ENCODE measurements at places on chromosomes 2 and 18.

DNA sequence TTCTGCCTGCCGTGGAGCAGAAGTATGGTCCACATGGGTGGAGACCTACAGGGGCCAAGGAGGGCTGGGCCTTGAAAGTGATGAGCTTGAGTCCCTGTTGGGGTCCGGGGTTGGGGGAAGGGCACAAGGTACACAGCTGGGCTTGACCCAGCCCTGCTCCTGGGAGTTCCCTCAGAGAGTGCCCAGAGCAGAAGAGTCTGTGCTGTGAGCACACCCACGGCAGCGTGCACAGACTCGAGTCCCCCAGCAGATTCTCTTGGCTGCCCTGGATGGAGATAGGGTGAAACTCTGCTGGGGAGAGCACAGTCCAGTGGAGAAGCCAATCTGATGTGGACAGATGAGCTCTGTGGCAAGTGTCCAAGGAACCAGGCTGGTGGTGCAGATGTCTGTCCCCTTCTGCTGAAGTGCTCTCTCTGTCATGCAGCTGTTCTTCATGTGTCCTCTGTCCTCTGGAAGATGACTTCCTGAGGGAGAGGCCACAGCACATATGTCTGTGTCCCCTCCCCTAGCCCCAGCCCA lies 27.5 kb downstream of the INPP4A start:
- DNase-seq: no peak

DNA sequence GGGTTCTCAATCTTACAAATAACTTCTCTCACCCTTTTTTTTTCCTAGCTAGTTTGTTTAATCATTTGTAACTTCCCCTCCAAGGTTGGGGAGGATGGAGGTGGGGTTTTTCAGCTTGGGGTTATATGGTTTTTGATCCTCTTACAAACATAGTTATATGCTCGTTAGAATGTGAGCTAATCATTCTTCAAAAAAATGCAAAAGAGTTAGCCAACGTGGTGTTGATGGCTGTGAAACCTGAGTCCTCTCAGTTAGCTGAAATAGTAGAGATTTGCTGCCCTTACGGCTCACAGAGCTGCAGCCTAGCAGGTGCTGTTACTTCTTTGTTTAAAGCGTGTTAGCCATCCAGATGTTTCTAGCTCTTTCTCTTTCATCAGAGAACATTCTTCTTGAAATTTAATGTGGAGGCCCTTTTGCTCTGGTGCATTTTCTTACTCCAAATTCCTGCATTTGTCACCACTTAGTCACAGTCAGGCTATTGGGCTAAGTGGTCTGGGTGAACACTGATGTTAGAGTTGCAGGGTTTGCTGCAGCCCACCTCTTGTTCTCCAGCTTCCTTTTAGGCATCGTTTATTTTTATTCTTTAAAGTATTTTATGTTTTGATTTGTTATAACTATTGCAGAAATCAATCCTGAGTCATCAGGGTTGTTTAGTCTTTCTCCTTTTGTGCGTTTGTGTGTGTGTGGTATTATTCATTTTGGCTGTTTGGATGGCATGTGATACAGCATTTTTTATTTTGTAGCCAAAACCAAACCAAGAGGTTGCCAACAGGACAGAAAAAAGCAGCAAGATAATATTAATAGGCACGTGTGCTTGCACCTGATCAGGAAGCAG lies 41.1 kb downstream of the LIMS1 start:
- DNase-seq: peak; percentile 89

- DNase-seq: peak; percentile 54
Measured at GRCh38 chr2:179235463-179236108, 29.0 kb downstream of the SESTD1 start.

DNA sequence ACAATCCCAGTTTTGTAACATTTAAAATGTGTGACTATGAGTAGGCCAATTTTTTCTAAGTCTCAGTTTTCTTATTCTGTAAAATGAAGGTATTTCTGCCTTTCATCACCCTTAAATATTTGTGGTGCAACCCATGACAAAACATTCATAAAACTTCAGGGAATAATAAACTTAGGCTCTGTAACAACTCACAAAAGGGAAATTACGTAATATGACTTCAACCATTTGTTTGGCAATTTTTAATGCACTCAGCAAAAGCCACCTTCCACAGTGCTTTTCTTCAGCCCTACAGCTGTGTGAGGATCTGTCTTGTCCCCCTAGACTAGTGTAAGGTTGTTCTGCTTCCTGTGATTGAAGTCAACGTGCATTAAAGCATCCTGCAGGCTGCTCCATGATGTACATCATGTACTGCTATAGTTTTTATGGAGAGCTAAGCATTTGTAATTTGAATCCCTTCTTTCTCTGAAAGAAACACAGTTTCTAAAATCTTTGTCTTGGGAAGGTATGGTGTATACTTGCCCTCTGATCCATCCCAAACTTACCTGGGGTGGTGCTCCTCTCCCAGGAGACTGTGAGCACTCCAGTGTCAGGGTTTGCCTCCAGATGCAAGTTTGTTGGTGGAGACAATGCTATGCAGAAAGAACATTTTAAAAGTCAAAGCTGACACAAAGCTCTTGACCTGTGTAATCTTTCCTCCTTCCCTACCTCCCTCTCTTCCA lies 39.1 kb downstream of the FN1 start:
- peak; percentile 87 for DNase-seq

GRCh38 chr2:54396107-54396506 lies 60.0 kb upstream of the SPTBN1 start:
- peak; percentile 83 for DNase-seq

DNA sequence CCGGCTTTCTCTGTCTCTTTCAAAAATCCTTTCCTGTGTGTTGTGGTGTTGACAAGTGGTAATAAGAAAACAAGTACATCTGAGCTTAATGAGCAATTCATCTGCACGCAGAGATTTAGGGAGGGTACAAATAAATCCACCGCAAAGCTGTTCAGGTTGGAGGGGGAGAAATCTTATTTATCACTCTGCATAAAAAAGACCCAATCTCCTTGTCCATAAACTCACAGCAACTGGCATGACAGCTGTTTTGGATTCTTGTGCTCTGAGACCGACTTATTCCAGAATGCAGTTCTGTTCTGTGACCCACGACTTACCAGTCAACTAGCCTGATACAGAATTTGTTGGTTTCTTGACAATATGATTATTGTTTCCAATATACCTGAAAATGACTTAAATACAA lies 380.1 kb downstream of the SOX11 start:
- no peak for DNase-seq

GRCh38 chr2:101887328-101887727 lies 104.4 kb upstream of the IL1R2 start:
- no peak for DNase-seq

DNA sequence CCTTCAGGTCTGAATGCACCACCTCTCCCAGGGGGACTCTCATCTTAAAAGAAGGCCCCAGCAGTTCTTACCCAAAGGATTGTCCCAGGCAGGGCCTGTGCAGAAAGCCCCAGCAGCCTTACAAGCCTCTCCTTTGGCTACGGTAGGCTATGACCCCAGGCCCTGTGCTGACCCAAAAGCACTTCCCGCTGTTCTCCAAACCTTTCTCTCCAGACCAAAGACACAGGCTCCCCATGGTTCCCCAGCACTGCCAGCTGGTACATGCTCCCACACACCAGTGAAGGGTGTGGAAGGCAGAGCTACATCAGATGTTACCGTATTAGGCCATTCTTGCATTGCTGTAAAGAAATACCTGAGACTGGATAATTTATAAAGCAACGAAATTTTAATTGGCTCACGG lies 35.4 kb downstream of the LBH start:
- DNase-seq: no peak

DNA sequence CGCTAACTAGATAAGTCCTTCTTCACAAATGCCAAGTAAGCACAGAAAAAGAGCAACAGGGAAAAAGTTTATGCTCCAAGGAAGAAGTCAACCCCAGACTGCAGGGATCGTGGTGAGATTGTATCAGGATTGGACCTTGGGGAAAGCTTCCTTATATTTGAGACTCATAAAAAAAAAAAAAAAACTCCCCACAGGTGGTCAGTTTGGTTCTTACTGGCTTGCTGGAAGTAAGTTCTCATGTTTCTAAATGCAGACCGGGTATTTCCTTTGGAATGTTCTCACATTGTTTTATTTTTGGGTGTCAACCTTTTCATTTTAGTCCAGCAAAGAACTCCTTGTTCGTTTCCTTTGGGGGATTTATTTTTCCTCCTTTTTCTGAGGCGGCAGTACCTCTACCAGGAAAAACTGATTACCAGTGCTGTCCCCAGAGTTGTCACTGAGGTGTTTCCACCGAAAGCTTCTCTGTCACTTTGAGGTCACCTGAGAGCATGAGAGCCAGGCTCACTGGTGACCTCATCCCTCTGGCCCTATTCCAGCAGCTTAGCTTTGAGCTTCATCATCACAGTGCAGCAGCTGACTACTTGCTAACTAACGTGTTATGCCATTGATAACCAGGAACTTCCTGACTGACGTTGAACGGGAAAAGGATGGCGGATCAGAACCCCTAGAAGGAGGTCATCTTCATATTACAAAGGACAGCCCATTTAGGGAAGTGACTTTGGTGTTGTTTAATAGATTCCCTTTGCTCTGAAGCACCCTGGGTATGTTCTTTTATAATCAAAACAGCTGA lies 16.8 kb upstream of the ATP8B1 start:
- peak; percentile 86 for DNase-seq

GRCh38 chr18:3172097-3172496 lies 47.7 kb downstream of the MYOM1 start:
- no peak for DNase-seq

DNA sequence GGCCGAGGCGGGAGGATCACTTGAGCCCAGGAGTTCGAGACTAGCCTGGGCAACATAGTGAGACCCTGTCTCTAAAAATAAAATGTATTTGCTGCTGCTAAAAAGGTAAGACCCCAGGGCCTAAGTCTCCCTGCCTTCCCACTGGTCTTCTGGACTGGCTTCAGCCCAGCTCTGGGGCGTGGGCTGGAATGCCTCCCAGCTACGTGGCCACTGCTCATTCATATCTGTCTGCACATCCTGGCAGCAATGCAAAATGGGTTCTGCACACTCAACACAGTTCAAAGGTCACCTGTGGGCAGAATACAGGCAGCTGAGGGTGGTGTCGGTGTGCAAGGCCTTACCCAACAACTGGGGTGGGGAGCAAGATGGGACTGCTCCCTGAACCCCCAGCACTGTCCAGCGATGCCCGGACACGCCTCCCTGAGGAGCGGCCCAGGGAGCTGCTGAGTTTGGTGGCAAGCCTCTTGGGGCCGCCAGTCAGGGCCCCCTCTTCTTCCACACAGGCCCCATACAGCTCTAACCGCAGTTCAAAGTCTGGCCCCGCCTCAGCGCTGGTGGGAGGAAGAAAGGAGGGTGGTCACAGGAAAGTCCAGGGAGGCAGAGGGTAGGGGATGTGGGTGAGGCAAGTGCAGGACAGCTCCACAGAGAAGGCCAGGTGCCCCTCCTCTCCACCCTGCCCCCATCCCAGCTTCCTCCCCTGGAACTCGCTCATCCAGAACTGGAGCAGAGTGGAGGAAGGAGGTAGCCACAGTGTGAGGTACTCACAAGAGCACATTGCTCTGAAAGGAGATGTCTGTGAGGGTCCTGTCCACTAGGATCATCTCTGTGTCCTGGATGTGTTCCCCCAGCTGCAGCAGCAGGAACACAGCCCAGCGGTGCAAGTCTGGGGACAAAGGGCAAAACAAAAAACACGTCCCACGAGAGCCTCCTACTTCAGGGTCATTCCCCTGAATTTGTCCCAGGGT lies 8.2 kb downstream of the WDR54 start:
- DNase-seq: no peak

GRCh38 chr2:191382801-191383200 lies 137.6 kb downstream of the MYO1B start:
- DNase-seq: peak; percentile 77

- DNase-seq: no peak
Measured at GRCh38 chr2:72134997-72135800, 12.5 kb downstream of the CYP26B1 start.

DNA sequence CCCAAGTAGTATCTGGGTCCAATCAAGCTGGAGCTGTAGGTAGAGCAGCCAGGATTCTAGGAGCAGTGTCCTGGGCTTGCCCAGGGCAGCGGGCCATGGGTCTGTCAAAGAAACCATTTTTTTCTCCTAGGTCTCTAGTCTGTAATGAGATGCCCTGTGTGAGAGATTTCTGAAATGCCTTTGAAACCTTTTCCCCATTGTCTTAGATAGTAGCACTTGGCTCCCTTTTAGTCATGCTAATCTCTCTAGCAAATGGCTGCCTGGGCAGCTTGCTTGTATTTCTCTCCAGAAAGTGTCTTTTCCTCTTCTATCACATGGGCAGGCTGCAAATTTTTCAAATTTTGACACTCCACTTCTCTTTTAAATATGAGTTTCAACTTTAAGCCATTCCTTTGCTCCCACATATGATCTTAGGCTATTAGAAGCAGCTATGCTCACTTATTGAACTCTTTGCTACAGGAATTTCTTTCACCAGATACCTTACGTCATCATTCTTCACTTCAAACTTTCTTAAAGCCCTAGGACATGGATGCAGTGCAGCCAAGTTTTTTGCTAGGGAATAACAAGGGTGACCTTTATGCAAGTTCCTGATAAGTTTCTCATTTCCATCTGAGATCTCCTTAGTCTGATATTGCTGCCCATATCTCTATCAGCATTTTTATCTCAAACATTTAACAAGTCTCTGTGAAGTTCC lies 890.2 kb upstream of the VRK2 start:
- DNase-seq: no peak

DNA sequence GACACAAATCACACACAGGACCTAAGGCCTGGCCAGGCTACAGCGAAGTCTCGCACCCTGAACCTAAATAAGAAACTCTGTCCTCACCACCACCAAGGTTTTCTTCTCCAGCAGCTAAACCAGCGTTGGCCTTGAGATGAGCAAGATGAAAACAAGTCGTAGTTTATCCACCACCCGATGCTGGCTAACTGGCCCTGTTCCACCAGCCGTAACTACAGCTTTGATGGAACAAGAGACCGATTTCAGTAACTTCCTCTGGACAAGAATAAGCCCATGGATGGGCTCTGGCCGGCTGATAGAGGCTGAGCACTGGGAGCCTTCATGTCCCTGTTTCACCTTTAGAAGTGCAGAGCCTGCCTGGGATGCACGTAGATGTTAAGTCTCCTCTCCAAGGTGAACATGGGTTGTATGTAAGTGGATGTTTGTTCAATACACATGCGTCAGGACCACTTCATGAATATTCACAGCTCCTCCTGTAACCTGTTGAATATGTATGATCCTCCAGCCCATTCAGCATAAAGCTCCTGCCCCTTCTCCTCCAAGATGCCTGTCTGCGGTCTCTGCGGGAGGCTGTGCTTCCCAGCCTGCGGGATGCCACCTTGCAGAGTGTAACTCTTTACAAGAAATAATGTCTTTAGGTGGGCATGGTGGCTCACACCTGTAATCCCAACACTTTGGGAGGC lies 24.2 kb downstream of the ADI1 start:
- no peak for DNase-seq

GRCh38 chr2:28667261-28667660 lies 84.4 kb upstream of the PPP1CB start:
- DNase-seq: no peak

DNA sequence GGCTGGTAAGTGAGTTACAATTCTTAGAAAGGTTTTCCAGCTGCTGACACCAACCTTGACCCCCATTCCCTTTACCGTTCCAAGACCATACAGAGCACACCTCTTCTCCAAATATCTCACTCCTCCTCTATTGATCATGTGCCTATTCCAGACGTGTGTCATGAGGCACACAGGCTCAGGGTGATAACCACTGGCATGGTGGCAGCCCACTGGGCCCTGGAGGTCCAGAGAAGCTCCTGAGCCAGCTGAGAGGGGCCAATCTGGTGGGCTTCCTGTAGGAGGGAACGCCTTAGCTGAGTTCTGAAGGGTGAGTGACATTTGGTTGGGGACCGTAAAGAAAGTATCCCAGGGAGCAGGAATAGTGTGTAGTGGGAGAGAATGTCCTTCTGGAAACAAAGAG lies 28.3 kb downstream of the ZAP70 start:
- no peak for DNase-seq

GRCh38 chr2:172484253-172484652 lies 56.9 kb downstream of the ITGA6 start:
- DNase-seq: peak; percentile 41

- peak; percentile 80 for DNase-seq
Measured at GRCh38 chr2:160427629-160428404, 65.8 kb downstream of the RBMS1 start.

All from EH (cell line).